Esophagus muscularis mucosa (tissue), 4 donors: ENCODE measurements at places on chromosomes 2 and 18. TPM values are rescaled to one million over a fixed set of nuclear protein-coding genes. Genes with fewer than 3 reads are reported as not detected.

Gene ANKRD30B
- not detected for total RNA-seq

Gene TUBA3E
- not detected for total RNA-seq

Gene SERPINB4
- total RNA-seq: not detected

Gene GKN2
- not detected for total RNA-seq

Gene IL1RL1
- total RNA-seq: 10.0 TPM

Gene TBR1
- not detected for total RNA-seq

Gene UGT1A10
- not detected for total RNA-seq

Gene DRC1
- total RNA-seq: not detected

Gene UNC80
- total RNA-seq: 0.17 TPM

Gene VWC2L
- not detected for total RNA-seq

Gene RGPD4
- total RNA-seq: not detected

Gene SLC5A7
- 1.1 TPM for total RNA-seq

Gene MAB21L4
- not detected for total RNA-seq

Gene TEKT4
- not detected for total RNA-seq

Gene PLEKHA3
- total RNA-seq: 23.5 TPM

Gene DOK6
- total RNA-seq: 0.83 TPM

Gene TRIB2
- total RNA-seq: 31.5 TPM

Gene RTP5
- not detected for total RNA-seq

Gene EVA1A
- total RNA-seq: not detected

Gene DNAH7
- 0.98 TPM for total RNA-seq

Gene GATA6
- 15.6 TPM for total RNA-seq

Gene SPOPL
- total RNA-seq: 46.5 TPM

Gene CRIM1
- 203 TPM for total RNA-seq

Gene ALPI
- total RNA-seq: not detected

Gene ALPG
- not detected for total RNA-seq

Gene HRH4
- 0.13 TPM for total RNA-seq

Gene RND3
- 39.6 TPM for total RNA-seq

Gene CYBRD1
- 181 TPM for total RNA-seq

Gene IKZF2
- 11.2 TPM for total RNA-seq

Gene ABHD1
- not detected for total RNA-seq

Gene FAM228B
- total RNA-seq: 41.4 TPM
